ENCODE measurements at places on chromosomes 7 and 10. TPM values are rescaled to one million over a fixed set of nuclear protein-coding genes. Genes with fewer than 3 reads are reported as not detected.
A peak's percentile ranks its signal among the peaks of the same experiment; 100 is the strongest.

TMEM270 gene
- total RNA-seq = not detected

GRCh38 chr7:30474893-30475292, 3.7 kb downstream of the NOD1 start:
- H3K36me3 ChIP-seq = no peaks in the 10 kb centered on the region
- peak overlapping the region; percentile 0 for H3K27ac ChIP-seq
- H3K4me1 ChIP-seq = peaks cover 68% of the 10 kb centered on the region
- H3K27me3 ChIP-seq = no peaks in the 10 kb centered on the region

DNA sequence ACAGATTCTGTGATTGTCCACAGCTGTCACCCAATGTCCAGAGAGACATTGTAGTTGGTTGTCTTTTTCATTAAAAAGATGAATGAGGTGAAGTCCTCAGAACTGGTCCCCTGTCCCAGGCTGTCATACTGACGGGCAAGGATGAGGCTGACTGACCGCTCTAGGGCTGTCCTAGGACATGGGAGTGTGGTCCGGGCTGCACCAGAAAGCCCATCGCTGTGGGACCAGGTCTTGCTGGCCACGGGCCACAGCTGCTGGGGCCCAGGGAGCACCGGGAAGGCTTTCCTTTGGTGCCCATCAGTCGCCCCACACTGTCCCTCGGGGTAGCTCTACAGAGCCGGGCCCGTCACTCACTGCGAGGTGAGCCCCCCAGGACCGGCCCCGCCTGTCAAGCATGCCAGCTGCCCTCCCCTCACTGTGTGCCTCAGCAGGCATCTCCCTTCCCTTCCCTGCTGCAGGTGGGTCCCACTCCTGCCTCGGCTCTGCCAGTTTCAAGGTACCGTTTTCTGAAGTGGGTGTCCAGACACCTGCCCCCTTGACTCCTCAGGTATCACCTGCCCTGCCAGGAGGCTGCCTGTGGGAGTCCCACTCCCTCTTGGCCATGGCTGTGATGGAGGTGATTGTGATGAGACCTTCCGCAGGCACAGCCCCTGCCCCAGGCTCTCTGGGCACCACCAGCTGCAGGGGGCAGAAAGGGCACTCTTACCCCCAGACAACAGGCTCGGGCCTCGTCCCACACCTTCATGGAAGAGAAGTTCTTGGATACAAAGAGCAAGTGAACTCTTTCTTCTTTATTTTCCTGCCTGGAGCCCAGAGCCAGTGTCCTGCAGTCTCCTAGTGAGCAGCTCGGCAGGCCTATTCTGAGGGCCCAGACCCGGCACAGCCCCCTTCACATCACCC, 21.7 kb downstream of the LRRC27 start:
- H3K36me3 ChIP-seq = no peaks in the 10 kb centered on the region
- H3K27me3 ChIP-seq = no peaks in the 10 kb centered on the region
- no peak overlapping the region for H3K27ac ChIP-seq
- no peak for DNase-seq
- no peak overlapping the region for H3K4me3 ChIP-seq
- no peaks in the 10 kb centered on the region for H3K4me1 ChIP-seq

GRCh38 chr10:104807581-104808310, 166.7 kb downstream of the SORCS3 start:
- H3K27me3 ChIP-seq = no peaks in the 10 kb centered on the region
- no peak for DNase-seq
- no peaks in the 10 kb centered on the region for H3K4me1 ChIP-seq
- no peak overlapping the region for H3K27ac ChIP-seq

PKD2L1 gene
- total RNA-seq = not detected

LEP gene
- total RNA-seq = 10.8 TPM

DNA sequence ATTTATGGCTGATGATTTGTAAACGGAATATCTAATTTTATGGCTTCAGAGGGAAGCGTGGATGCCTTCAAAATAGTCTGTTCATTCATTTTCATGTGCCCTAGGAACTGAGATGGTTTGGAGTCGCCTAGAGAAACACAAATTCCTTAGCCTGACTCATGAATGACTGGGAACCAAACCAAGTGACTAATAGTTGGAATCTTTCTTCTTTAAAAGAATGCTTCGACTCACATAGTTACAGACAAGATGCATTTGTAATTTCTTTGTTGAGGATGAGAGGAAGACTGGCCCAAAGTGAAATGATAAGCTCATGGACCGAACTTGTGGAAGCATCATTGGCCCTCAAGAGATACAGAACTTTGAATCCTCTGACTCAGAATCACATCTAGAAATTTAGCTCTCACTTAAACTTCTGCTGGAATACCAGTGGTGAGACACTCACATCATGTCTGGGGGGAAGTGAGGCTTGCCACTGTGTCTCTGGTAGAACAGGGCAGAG, 1107.2 kb downstream of the NRG3 start:
- H3K36me3 ChIP-seq = no peaks in the 10 kb centered on the region
- no peak overlapping the region for H3K27ac ChIP-seq
- no peak overlapping the region for H3K4me3 ChIP-seq
- no peaks in the 10 kb centered on the region for H3K27me3 ChIP-seq
- DNase-seq = no peak

DNA sequence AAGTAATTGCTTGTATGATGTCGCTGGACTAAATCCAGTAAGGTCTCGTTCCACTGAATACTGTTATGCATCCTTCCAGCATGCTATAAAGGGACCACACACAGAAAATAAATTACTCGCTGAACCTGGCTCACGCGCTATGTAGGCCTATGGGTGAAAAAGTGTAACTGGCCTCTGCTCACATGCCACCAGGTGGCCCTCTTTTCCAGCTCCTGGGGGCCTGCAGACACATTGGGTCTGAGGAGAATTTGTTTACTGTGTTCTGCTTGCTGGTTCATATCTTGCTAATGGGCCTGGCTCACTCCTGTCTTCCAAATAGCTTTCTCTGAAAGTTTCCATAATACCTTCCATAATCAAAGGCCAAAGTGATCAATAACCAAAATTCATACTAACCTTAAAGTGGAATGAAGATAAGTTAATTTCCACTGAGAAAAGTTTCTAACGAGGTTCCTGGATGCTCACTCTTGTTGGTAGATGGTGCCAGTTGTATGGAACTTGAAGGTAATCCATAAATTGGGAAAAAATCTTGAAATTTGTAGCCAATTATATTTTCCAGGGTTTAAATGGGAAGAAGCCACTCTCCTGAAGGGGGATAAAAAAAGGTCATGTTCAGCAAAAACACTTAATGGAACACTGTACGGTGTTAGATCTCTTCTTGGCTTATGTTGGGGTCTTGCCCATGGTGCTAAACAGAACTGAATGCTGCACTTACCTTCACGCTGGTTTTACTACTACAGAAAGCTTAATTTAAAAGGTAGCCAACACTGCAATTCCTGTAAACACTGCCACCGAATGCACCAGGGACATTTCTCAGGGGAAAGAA, 27.0 kb upstream of the ZPBP start:
- no peaks in the 10 kb centered on the region for H3K4me1 ChIP-seq
- no peaks in the 10 kb centered on the region for H3K27me3 ChIP-seq

DNA sequence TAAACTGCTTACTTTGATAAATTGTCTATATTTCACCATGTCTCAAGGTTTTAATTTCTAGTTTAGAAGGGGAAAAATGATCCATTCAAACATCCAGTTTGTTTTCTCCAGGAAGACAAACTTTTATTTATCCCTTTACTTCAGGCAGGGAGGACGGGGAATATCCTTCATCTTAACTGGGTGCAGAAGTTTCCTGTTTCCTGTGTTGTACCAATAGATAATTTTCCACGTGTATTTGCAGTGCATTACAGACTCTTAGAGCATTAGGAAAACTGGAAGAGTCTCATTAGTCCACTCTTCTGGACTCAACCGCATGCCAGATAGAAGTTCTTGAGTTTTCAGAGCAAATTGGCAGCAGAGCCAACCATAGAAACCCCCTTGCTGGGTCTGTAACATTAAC, 39.4 kb upstream of the PIP4K2A start:
- no peak overlapping the region for H3K4me3 ChIP-seq
- no peak overlapping the region for H3K27ac ChIP-seq
- H3K36me3 ChIP-seq = no peaks in the 10 kb centered on the region
- no peaks in the 10 kb centered on the region for H3K27me3 ChIP-seq

- H3K4me1 ChIP-seq = no peaks in the 10 kb centered on the region
- no peak overlapping the region for H3K27ac ChIP-seq
- no peaks in the 10 kb centered on the region for H3K27me3 ChIP-seq
- no peaks in the 10 kb centered on the region for H3K36me3 ChIP-seq
Measured at GRCh38 chr10:104028146-104028545, 57.5 kb downstream of the COL17A1 start.

- no peaks in the 10 kb centered on the region for H3K36me3 ChIP-seq
- peaks cover 4% of the 10 kb centered on the region for H3K4me1 ChIP-seq
- DNase-seq = no peak
- peak overlapping the region; percentile 82 for H3K27ac ChIP-seq
- no peak overlapping the region for H3K4me3 ChIP-seq
Measured at GRCh38 chr10:32972460-32972859, 14.4 kb upstream of the ITGB1 start.

- H3K27ac ChIP-seq = no peak overlapping the region
- H3K4me3 ChIP-seq = no peak overlapping the region
- DNase-seq = no peak
- H3K36me3 ChIP-seq = no peaks in the 10 kb centered on the region
Measured at GRCh38 chr10:16992611-16993119, 136.9 kb downstream of the CUBN start.

DNA sequence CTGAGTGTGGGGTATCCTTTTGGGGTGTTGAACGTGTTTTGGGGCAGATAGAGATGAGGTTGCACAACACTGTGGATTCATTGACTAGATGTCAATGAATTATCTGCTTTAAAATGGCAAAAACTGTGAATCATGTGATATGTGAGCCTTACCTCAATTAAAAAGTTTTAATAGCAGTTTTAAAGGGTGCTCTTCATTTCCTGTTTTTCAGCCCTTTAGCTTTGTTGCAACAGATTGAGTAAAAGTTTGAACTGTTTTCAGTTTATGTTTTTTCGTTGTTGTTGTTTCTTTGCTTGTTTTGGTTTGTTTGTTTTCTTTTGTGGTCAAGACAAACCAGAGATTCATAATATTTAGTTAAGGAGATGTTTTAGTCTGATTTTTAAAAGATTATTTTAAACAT, 9.4 kb downstream of the TAS2R41 start:
- H3K27me3 ChIP-seq = no peaks in the 10 kb centered on the region
- DNase-seq = no peak
- no peaks in the 10 kb centered on the region for H3K36me3 ChIP-seq
- H3K27ac ChIP-seq = peak overlapping the region; percentile 45
- no peak overlapping the region for H3K4me3 ChIP-seq

DNA sequence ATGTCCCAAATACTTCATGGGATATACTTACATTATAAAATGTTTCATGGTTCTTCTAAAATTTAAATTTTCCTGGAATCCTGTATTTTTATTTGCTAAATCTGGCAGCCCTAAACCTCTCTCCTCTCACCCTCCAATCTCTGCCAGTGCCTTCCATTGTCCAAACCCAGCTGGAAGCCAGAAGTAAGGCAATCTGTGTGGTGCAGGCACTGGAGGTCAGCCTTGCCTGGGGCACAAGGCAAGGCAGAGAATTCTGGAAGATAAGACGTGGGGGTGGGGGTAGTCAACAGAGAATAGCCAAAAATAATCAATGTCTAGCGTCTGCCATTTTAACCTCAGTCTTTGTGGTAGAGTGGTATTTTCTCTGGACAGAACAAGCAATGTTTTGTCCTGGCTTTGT, 381.7 kb downstream of the GPAM start:
- no peak overlapping the region for H3K27ac ChIP-seq
- no peak for DNase-seq
- H3K36me3 ChIP-seq = no peaks in the 10 kb centered on the region
- H3K4me3 ChIP-seq = no peak overlapping the region
- H3K27me3 ChIP-seq = no peaks in the 10 kb centered on the region
- H3K4me1 ChIP-seq = no peaks in the 10 kb centered on the region

LRMDA gene
- total RNA-seq = 2.2 TPM

- no peaks in the 10 kb centered on the region for H3K4me1 ChIP-seq
- H3K27me3 ChIP-seq = peaks cover 10% of the 10 kb centered on the region
- no peak for DNase-seq
Measured at GRCh38 chr10:96488161-96488935, 25.4 kb downstream of the TLL2 start.

- H3K27me3 ChIP-seq = no peaks in the 10 kb centered on the region
- no peak overlapping the region for H3K4me3 ChIP-seq
- H3K36me3 ChIP-seq = no peaks in the 10 kb centered on the region
- H3K27ac ChIP-seq = no peak overlapping the region
- no peaks in the 10 kb centered on the region for H3K4me1 ChIP-seq
Measured at GRCh38 chr10:25104441-25104840, 70.4 kb upstream of the GPR158 start.

DNA sequence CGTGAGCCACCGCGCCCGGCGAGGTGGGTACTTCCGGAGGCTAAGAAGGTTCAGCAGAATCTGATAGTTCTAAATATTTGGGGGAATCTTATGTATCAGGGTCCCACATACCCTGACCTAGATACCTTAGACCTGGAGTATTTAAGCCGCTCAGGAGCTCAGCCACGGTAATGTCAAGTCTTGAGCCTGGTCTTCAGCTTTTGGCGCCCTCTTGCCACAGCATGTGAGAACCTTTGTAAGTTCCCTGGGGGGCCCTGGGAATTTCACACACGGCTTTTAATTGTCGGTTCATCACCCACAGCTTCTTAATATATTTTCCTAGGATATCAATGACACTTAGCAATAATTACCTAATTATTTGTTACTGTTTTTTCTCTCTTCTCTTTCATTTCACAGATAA, 324.3 kb upstream of the GALNT17 start:
- DNase-seq = no peak
- H3K27me3 ChIP-seq = peaks cover 5% of the 10 kb centered on the region
- no peak overlapping the region for H3K4me3 ChIP-seq
- H3K4me1 ChIP-seq = no peaks in the 10 kb centered on the region
- no peaks in the 10 kb centered on the region for H3K36me3 ChIP-seq

DNA sequence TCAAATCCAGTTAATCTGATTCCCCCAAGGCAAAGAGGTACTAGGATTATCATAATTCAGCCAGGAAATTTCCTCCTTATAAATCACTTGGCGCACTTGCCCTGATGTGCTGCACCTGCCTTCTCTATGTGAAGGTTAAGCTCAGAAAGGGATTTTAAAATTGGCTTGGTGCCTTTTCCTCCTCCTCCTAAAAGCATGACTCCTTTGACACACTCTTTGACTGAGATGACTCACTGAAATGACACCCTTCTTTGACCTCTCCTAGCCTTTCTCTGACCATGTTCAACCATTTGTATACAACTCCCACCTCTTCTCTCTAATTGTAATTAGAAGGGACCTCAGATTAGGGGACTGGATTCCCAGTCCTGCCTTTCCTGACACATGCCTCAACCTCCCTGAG, 46.5 kb downstream of the ABLIM1 start:
- no peak overlapping the region for H3K4me3 ChIP-seq
- H3K4me1 ChIP-seq = peaks cover 44% of the 10 kb centered on the region
- DNase-seq = no peak
- peak overlapping the region; percentile 79 for H3K27ac ChIP-seq
- H3K27me3 ChIP-seq = no peaks in the 10 kb centered on the region
- H3K36me3 ChIP-seq = no peaks in the 10 kb centered on the region

DNA sequence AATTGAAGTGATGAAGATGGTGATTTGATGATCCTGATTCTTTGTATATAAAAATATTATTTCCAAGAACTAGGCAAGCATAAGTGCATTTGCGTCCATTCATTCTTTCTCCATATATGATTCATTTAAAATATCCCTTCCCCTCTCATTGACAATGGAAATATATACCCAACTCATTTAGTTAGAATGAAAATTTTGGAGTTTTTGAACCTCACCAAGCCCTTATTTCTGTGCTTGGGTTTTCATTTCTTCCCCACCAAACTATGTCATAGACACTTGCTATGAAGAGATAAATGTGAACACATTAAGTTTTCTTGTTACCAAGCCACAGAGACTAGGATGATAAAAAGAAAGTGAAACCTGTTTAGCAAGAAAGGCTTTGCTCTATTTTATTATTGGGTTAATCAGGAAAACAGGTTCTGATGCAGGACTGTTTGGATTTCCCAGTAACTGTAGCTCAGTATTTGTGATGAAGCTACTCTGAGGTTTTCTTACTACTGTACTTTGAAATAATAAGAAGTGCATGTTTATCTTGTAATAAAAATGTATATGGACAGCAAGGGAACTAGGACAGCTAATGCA, 68.3 kb downstream of the ITGB1 start:
- no peaks in the 10 kb centered on the region for H3K27me3 ChIP-seq
- no peaks in the 10 kb centered on the region for H3K36me3 ChIP-seq
- no peak for DNase-seq
